Femur (tissue), 1 donor: ENCODE measurements at places on chromosomes 13 and 19.

DNA sequence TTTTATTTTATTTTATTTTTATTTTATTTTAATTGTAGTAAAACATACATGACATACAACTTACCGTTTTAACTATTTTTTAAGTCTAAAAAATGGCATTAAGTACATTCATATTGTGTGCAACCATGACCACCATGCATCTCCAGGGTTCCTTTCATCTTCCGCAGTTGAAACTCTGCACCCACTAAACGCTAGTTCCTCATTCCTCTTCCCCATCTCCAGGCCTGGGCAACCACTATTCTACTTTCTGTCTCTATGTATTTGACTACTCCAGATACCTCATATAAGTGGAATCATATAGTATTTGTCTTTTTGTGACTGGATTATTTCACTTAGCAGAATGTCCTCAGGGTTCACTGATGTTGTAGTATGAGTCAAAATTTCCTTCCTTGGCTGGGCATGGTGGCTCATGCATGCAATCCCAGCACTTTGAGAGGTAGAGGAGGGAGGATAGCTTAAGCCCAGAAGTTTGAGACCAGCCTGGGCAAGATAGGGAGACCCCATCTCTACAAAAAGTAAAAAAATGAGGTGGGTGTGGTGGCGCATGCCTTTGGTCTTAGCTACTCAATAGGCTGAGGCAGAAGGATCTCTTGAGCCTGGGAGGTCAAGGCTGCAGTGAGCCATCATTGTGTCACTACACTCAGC is 55.7 kb upstream of the ZNF507 start:
- no peak for DNase-seq

DNA sequence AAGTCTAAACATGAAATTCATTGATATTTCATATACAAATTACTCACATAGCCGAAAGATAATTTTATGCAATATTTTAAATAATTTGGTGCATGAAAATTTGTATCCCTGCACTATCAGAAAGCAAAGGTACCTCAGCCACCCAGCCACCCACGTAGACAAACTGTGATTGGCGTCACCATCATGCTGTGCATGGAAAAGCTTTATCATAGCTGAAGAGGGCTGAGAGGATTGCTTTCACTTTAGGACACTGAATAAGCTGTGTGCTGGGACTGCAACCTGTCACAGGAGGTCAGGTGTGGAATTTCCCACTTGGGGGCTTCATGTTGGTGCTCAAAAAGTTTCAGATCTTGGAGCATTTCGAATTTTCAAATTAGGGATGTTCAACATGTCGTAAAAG is 96.3 kb downstream of the MYCBP2 start:
- DNase-seq, result no peak

DNA sequence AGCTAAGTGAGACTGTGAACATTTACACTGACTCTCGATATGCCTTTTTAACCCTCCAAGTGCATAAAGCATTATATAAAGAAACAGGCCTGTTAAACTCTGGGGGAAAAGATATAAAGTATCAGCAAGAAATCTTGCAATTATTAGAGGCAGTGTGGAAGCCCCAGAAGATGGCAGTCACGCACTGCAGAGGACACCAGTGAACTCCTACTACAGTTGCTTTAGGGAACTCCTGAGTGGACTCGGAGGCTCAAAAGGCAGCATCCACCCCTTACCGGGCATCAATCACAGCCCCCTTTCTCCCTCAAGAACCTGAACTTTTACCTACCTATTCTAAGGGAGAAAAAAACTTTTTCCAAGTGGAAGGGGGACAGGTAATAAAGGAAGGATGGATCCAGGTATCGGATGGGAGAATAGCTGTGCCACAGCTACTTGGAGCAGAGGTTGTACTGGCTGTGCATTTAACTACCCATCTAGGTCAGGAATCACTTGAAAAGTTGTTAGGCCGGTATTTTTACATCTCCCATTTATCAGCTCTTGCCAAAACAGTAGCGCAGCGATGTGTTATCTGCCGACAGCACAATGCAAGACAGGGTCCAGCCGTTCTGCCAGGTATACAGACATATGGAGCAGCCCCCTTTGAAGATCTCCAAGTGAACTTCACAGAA is 80.1 kb downstream of the ZNF486 start:
- peak; percentile 65 for DNase-seq

- no peak for DNase-seq
Measured at GRCh38 chr13:34003656-34004055, 185.7 kb downstream of the RFC3 start.

- peak; percentile 82 for DNase-seq
Measured at GRCh38 chr19:51689751-51690453, 3.2 kb upstream of the SPACA6 start.

DNA sequence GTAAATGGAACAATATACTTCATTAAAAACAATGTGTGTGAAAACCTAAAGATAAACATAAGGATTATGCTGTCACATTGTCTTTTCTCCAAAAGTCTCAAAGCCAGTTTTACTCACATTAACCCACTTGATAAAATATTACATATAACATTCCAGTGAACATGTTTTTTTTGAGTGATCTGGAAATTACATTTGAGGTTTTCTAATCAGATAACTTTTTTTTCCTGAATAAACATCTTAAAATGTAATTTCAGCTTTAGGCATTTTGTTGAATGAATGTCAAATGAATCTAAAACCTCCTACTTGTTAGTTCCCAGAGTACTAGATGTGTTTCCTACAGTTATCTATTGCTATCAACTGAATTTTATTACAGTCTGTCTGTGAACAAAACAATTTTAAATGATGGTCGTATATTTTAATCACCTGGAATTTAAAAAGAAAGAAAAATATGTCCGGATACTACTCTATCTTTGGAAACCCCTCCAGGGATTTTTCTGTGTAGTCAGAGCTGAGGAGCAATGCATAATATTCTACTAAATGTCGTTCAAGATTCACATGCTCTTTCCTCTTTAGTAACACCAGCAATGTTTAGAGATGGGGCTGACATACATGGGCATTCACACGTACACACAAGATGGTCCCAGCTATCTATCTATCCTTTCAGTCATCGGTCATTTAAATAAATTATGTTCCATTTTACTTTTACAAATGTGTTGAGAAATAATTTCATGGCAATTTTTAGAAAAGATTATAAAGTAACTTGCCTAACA is 283.9 kb downstream of the KLF12 start:
- DNase-seq, result no peak

GRCh38 chr19:37932985-37933936 is 26.3 kb downstream of the SIPA1L3 start:
- DNase-seq, result no peak

DNA sequence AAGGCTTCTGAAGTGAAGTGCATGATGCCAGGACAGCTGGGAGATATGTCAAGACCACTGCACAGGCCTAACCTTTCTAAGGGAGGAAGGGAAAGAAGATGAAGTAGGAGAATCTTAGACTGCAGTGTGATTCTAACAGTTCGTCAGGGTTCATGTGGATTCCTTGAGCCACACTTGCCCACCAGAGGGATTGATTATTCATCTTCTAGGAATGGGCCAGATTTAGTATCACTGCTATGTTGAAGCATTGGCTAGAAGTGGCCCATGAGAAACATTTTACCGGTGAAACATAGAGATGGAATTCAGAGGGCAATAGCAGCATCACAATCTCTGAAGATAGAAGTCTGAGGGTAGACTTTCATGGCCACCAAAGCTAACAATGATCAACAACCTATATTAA is 550.8 kb upstream of the SLITRK1 start:
- DNase-seq, result no peak

DNA sequence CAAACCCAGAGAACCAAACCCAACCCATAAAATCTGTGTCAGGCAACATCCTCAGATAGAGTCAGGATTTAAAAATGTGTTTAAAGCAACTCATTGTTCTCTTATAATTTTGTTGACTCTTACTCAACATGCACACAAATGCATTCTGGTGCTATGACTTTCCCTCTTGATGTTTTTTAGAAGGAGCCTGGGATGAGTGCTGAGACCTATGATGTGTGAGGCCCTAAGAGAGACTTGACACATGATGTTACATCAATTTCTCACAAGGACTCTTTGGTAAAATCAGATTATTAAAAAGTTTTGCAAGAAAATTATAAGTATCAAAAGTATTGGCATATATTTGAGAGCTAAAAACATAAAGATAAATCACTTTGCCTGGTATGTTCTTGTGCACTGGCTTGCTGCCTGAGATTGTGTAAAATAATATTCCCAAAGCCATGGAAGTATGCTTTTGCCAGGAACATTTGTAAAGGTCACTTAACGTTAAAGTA is 173.9 kb downstream of the DCLK1 start:
- no peak for DNase-seq

- DNase-seq, result no peak
Measured at GRCh38 chr19:13212759-13213330, 62.6 kb downstream of the IER2 start.

DNA sequence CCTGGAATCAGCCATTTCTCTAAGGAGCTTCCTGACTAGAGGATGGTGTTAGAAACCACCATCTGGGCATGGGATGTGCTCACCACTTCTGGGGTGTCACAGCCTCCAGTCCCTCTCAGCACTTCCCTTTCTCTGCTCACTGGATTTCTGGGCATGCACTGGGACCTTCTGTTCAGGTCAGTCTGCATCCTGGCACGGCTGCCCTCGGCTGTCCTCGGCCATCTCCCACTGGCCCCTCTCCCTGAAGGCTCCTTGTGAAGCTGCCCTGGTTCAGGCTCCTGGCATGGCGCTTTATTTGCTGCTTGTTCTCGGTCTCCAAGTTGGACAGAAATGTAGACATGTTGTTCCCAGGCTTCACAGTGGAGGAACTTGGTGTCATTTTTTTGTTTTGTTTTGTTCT is 60.0 kb downstream of the TEX29 start:
- DNase-seq, result no peak

- DNase-seq, result no peak
Measured at GRCh38 chr13:70612881-70613280, 504.6 kb upstream of the KLHL1 start.

- DNase-seq, result no peak
Measured at GRCh38 chr19:53068199-53068598, 23.7 kb downstream of the ERVV-2 start.

DNA sequence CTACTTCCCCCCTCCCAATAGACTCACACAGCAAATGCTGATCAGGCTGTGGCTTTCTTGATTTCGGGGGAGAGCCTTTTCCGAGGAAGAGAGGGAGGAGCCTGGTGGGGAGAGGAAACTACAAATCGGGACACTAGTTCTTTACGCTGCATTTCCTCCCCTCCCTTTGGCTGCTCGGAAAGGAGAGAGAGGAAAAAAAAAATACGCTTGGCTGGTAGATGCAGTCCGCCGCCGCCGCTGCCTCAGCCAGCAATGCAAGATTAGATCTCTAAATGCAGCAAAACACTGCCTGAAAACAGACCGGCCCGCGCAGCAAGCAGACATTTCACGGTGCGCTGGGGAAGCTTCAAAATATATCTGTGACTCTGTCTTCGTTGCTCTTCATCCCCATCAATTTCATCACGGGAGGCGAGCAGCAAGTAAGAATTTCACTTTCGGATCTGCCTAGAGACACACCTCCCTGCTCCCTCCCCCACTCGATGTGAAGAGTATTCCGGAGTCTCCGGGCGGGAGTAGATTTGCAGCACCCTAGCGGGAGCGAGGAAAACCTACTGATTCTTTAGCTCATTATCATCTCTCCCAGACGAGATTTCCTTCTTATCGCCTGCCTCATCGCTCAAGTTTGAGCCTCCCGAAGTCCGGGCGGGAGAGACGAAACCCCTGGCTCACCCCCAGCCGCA is at the start of gene PCDH17:
Gene PCDH17 (plus strand): TSS at position 149 of the 680 bp plus-strand sequence. CDS start 803 bp downstream, outside the sequence.
- DNase-seq, result peak; percentile 73

DNA sequence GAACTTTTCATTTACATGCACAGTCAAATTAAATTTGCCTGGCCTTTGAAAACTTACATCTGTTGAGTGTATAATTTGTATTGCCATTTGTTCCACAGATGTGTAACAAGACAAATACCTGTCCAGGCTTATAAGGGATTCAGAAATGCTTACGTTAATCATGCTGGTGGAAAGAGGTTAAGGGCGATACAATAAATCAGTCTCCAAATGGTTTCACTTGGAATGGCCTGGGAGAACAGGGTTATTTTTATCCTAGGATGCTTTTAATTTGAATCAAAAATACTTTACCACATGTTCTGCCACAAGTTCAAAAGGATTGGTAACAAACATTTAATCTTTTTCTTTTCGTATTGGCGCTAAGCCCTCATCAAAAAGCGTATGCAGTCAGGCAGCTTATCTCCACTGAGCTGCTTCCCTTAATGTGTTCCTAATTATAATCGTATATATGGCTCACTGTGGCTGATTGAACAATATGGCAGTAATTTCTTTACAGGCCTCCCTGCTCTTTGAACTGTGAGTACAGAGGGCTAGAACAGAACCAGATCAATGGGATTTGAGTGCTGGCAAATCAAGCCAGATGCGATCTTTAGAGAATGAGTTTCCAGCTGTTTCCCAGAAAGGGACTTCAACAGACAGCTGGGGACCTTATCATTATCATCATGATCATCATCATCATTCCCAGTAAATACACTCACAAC is 425.7 kb downstream of the SPRY2 start:
- DNase-seq, result no peak

GRCh38 chr19:7516878-7517277 is 975 bp downstream of the ZNF358 start:
- DNase-seq, result no peak

GRCh38 chr19:1261798-1262622 is 7.1 kb upstream of the CIRBP start:
- peak; percentile 82 for DNase-seq

- no peak for DNase-seq
Measured at GRCh38 chr13:73667756-73668155, 466.4 kb downstream of the KLF12 start.

- no peak for DNase-seq
Measured at GRCh38 chr19:2634228-2634951, 68.1 kb downstream of the GNG7 start.

DNA sequence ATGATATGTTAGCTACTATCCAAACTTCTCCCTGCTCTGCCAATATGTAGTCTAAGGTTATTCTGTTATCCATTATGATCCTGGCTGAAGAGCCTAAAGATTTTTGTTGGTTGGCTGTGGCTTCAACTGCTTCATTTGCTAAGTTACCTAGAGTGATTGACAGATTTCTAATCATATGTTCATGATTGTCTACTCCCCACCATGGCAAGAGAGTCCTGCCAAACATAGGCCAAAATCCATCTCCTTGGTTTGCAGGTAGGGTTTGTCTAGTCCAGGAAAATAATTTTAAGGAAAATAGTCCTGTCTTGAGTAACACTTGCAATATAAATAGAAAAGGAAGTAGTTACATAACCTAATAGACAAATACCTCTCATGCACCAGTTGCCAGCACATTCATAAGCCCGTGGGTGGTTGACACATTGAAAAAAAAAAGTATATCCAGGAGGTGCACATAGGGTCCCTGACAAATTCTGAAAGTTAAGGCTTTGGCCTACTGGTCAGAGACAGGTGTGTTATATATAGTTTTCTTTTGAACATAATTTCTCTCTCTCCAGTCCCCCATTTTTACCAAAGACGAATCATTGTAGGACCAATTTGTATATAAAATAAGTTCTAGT is 5.4 kb upstream of the CBY2 start:
- no peak for DNase-seq

GRCh38 chr13:95524264-95524901 is 28.1 kb upstream of the CLDN10 start:
- no peak for DNase-seq
